ENCODE measurements at places on chromosomes 16 and 17.
A peak's percentile ranks its signal among the peaks of the same experiment; 100 is the strongest.

DNA sequence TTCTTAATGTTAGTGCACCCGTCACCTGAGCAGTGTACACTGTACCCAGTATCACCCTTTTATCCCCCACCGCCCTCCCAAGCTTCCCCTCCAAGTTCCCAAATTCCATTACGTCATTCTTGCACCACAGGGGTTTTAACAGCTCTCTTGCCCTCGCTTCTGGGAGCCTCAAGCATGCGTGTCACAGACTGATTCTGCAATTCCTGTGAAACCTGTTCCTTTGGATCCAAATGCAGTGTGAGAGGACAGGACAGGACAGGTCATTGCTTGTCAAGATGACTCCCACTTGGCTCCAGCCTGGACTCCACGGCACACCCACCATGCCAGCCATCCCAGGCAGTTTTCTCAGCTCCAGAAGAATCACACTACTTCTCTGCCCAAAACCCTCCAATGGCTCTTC, 44.1 kb downstream of the CYB5D2 start:
- no peak for DNase-seq

- peak; percentile 34 for DNase-seq
Measured at GRCh38 chr16:13923703-13924298, 3.8 kb downstream of the ERCC4 start.

DNA sequence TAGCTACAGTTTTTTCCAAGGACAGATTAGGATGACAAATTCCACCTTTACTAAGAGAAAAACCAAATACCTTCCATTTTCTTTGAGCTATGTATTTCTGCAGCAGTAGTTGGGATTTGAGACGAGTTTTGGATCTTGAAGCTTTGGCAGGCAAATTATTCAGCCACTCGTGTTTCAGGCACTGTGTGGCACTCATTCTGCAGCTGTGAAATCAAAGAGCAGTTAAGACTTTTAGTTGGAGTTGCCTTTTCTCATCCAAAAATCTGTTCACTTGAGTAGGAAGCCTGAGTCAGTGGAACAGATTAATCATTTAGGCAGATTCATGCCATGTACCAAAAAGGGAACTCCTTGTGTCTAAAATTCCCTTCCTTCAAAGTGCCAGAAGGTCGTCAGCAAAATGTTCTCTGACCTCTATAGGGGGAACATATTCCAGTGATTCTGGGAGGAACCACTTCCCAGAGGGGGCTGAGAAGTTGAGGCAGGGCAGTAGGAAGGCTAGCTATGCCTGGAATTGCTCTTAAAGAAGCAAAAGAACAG, 20.1 kb downstream of the ORC6 start:
- DNase-seq = no peak

GRCh38 chr17:47315451-47316266, 8.1 kb upstream of the EFCAB13 start:
- peak; percentile 67 for DNase-seq

DNA sequence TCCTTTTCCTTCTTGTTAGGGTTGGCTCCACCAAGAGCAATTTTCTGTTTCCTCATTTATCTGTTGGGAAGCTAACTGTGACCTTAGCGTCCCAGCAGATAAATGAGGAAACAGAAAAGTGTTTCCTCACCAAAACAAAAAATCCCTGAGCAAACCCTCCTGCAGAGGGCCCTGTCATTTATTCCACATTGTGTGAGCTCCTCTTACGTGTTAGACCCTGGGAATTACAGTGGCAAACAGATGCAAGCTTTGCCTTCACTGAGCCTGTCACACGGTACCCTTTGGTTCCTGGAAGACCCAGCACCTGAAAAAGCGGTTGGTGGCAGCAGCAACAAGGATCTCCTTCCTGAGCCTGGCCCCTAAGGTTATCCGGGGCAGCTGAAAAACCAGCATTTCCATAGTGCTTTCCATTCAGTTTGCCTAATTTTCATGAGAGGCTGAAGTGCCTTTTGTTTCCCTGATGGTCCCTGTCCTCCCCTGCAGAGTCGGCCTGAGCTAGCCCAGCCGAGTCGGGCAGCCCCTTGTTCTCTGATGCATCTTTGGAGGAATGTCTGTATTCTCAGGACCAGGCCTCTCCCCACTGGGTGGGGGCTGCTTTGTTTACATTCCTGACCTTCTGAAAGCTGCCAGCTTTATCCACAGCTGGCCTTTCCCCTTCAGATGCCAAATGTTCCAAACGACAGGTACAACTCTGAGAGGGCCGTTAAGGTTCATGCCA, 34.7 kb downstream of the YPEL2 start:
- no peak for DNase-seq

DNA sequence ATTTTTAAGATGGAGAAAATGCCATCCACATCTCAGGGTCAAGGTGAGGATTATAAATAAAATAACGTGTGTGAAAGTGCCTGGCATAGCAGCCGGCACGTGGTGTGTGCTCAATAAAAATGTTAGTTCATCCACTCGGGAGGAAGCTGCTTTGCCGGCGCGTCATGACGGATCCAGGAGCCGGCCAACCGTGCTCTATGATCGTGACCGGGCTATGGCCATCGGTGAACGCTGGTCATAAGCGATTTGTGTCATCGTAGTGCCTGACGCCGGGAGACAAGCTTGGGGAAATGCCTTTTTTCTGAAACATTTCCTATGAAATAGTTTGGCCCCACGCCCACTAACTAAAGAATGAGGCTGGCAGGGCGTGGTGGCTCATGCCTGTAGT, 74.0 kb downstream of the CMC2 start:
- no peak for DNase-seq

GRCh38 chr17:33127706-33128105, 136.1 kb downstream of the SPACA3 start:
- no peak for DNase-seq

DNA sequence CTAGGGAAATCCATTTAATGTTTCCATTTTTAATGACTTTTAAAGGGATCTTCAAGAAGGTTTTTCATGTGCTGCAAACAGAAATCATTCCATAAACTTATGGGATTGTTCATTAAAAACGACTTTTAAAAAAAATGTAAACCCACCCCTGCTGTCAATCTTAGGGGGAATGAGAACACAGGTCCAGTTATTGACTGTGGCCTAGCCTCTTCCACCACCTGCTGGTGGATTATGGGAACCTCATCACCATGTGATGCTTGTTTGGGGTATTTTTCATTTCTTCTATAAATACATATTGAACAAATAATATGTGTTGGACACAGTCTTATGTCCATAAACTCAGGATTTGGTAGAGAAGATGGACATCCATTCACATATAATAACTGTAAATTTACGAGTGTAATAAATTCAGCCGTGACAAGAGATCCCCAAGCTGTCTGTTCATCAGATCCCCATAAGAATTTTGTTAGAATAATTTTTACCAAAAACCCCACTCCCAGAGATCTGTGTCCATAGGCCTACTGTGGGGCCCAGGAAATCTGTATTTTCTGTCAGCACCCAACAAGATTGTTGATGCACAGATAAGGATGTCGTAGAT, 42.0 kb upstream of the TMC5 start:
- peak; percentile 70 for DNase-seq

DNA sequence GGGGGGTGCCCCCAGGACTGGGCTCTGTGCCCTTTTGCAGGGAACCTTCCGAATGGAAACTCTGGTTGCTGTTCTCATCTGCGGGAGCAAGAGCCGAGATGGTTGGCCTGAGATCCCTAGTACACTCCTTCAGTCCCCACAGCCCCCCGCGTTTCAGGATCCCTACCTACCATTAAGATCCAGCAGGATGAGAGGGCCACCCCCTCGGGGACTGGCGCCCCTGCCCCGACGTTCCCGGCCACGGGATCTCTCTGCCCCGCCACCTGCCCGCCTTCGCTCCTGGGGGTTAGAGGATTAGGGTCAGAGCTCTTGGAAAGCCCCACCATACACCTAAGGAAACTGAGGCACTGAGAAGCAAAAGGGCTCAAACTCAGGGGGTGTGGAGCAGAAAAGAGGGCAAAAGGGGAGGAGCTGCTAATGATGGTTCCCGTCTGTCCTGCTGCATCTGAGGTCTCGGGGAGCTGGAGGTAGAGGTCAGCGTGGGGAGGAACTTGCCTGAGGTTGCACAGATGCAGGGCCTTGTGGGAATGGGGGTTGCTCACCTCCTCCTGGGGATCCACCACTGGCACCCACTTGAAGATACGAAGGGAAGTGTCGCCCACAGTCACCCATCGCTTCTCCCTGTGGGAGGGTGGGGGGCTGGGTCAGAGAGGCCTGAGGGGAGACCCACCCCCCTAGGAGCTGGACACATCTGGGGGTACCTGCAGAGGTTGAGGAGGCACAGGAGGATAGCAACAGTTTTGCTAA, 1.0 kb downstream of the BCL7C start:
- DNase-seq = no peak

- DNase-seq = no peak
Measured at GRCh38 chr17:83009414-83010205, 69.8 kb upstream of the METRNL start.
